ENCODE measurements at places on chromosomes 3 and 15. TPM values are rescaled to one million over a fixed set of nuclear protein-coding genes. Genes with fewer than 3 reads are reported as not detected.

DNA sequence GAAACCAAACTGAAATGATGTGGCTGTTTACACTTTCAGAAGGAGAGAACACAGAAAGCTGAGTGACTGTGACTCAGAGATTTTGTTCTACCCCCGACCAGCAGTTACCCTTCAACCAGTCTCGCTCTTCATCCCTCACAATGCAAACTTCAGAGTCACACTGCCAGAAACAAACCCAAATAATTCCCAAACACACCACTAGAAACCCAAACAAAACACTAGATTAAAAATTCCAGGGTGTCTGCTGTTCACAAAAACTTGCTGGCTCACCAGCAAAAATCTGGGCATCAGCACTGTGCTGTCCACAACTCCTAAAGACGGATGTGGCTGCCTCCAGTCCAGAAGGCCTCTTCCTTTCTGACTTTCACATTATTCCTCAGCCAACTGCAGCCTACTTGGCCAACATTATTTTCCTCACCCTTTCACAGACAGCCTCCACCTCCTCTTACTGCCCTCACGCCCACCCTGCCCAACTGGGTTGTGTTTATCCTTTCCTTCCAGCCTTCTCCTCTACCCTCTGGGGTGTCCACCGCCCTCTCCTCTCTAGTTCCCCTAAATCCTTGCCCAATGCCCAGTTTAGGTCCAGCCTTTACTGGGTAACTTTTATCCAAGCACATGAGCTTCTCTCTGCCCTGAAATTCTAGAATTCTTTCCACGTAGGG lies 71.4 kb downstream of the MECOM start:
- H3K27me3 ChIP-seq, result peaks cover 6% of the 10 kb centered on the region
- no peaks in the 10 kb centered on the region for H3K36me3 ChIP-seq
- no peak overlapping the region for H3K27ac ChIP-seq
- no peak for ATAC-seq
- no peak overlapping the region for H3K4me3 ChIP-seq
- H3K4me1 ChIP-seq, result no peaks in the 10 kb centered on the region

GRCh38 chr15:85937661-85938060 lies 142.0 kb upstream of the AGBL1 start:
- no peak overlapping the region for H3K27ac ChIP-seq
- H3K4me3 ChIP-seq, result no peak overlapping the region
- peaks cover 3% of the 10 kb centered on the region for H3K27me3 ChIP-seq
- no peak for ATAC-seq
- H3K4me1 ChIP-seq, result peaks cover 7% of the 10 kb centered on the region

Gene CLDN18
- not detected for total RNA-seq

DNA sequence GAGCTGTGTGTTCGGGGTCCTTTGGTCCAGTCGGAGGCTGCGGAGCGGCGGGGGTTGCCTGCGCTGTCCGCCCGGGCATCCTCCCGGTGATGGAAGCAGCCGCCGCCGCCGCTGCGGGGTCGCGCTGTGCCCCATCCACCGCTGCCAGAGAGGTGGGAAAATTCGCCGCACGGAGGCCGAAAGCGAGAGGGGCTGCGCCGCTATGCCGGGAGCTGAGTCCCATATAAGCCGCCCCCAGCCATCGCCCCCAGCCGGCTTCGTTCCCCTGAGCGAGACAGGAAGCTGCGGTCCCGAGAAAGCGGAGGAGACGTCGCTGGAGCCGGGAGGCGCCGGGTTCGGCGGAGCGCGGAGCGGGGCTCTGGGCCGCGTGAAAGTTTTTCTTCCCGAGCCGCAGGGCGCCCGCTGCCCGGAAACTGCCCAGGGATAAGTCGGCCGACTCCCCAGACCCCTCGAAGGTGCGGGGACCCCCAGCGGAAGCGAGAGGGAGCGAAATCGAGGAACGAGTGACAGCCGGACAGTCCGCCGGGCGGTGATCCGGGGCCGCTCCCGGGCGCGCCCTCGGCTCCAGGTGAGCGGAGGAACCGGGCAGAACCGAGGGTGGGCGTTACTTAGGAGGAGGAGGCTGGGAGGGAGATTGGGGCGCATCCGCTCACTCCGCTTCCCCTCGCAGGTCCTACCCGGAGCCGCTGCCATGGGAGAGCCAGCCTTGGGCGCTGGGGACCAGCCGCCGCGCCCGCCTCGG lies 574 bp downstream of the CHST2 start:
- peaks cover 16% of the 10 kb centered on the region for H3K4me1 ChIP-seq
- peak overlapping the region; percentile 87 for H3K4me3 ChIP-seq
- H3K27ac ChIP-seq, result peak overlapping the region; percentile 63
- ATAC-seq, result peak; percentile 33
- peaks cover 22% of the 10 kb centered on the region for H3K36me3 ChIP-seq

DNA sequence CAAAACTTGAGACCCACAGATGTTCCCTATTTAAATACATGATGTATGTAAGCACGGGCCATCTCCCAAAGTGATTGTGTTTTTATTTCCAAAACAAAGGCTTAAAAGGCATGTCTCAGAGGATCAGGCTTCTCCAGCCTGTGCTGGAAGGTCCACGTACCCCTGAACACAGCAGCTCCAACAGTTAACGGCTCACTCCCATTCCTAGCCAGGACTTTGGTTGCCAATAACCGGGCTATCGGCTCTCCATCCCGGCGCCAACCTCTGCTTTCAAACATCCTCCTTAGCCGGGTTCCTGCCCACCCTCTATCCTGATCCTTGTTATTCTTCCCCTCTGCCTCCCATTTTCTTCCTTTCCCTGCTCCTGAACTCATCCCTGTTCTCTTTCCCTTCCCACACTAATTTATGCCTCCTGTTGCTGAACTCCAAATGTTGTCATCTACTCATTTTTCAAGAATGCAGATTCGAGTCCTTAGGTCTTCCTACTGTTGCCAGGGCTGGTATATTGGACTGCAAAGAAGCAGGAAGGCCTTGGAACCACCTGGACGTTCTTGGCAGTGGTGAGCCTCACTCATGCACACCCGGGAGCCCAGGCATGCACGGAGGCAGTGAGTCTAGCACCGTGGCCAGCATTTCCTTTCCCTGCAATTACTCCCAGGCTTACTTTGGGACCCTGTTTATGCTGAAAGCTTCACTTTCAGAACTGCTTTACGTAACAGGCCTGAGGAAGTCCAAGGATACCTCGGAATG lies 128.4 kb upstream of the RAD18 start:
- no peaks in the 10 kb centered on the region for H3K27me3 ChIP-seq
- H3K4me3 ChIP-seq, result no peak overlapping the region
- H3K4me1 ChIP-seq, result no peaks in the 10 kb centered on the region
- ATAC-seq, result no peak
- no peak overlapping the region for H3K27ac ChIP-seq

DNA sequence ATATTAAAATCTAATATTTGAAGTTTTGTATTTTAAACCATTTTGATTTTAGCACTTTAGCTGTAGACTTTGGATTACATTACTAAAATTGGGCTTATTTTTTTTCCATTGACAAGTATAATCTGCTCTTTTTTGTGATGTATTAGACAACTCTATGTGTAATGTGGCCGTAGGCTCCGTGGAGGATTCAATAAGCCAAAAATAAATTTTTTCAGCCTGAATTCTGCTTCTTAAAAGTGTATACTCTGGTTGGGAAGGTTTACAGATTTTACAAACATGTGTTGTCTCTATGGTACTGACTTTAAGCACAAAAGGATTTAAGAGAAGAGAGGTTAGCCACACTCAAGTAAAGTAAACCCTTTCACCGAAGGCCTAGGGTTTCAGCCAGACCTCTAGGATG lies 110.8 kb downstream of the PLCL2 start:
- no peaks in the 10 kb centered on the region for H3K27me3 ChIP-seq
- H3K4me1 ChIP-seq, result peaks cover 24% of the 10 kb centered on the region
- peak overlapping the region; percentile 23 for H3K4me3 ChIP-seq
- H3K27ac ChIP-seq, result peak overlapping the region; percentile 78
- H3K36me3 ChIP-seq, result no peaks in the 10 kb centered on the region

GRCh38 chr15:90059208-90059985 lies 42.9 kb downstream of the IDH2 start:
- H3K27me3 ChIP-seq, result no peaks in the 10 kb centered on the region
- no peaks in the 10 kb centered on the region for H3K36me3 ChIP-seq

Gene AP3B2
- total RNA-seq, result 1.5 TPM

GRCh38 chr3:187763850-187764648 lies 18.8 kb upstream of the BCL6 start:
- peaks cover 17% of the 10 kb centered on the region for H3K4me1 ChIP-seq
- no peak overlapping the region for H3K4me3 ChIP-seq
- no peak for ATAC-seq
- H3K36me3 ChIP-seq, result no peaks in the 10 kb centered on the region
- no peaks in the 10 kb centered on the region for H3K27me3 ChIP-seq
- H3K27ac ChIP-seq, result no peak overlapping the region

GRCh38 chr3:30639937-30640336 lies 33.5 kb downstream of the TGFBR2 start:
- peak overlapping the region; percentile 84 for H3K4me3 ChIP-seq
- peaks cover 63% of the 10 kb centered on the region for H3K4me1 ChIP-seq
- H3K27me3 ChIP-seq, result no peaks in the 10 kb centered on the region
- H3K27ac ChIP-seq, result peak overlapping the region; percentile 98

GRCh38 chr15:63939531-63940130 lies 105.9 kb upstream of the HERC1 start:
- no peaks in the 10 kb centered on the region for H3K36me3 ChIP-seq
- H3K4me1 ChIP-seq, result peaks cover 21% of the 10 kb centered on the region
- peak overlapping the region; percentile 75 for H3K4me3 ChIP-seq
- peak; percentile 80 for ATAC-seq
- peak overlapping the region; percentile 91 for H3K27ac ChIP-seq
- no peaks in the 10 kb centered on the region for H3K27me3 ChIP-seq

Gene SMCO1
- not detected for total RNA-seq

Measured in activated T-helper 17 cell treated with anti-CD3 and anti-CD28 coated beads, Interleukin-2, amount 50 U/mL, for 72 hours (primary cell).